ENCODE measurements at places on chromosomes 5 and 9. TPM values are rescaled to one million over a fixed set of nuclear protein-coding genes. Genes with fewer than 3 reads are reported as not detected.

GRCh38 chr5:125408448-125409233 lies 662.2 kb upstream of the ZNF608 start:
- no peak for DNase-seq

GRCh38 chr5:108143581-108143980 lies 238.3 kb downstream of the FBXL17 start:
- no peak for DNase-seq

DNA sequence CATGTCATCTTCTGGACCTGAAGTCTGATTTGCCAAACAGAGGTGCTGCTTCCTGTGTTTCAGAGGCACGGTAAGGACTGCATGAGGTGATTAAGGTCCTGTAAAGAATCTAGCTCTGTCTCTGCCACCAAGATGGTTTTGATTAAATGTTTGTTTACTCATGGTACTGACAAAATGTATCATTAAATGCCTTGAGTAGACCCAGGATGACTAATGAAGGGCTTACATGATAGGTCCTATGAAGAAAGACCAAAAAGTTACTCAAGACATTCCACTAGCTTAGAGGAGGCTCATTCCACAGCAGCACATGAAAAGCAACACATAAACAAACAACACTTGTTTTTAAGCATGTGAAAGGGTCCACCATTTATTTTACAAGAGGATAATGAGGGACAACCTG lies 100.9 kb downstream of the BOD1 start:
- DNase-seq: no peak

GRCh38 chr9:127912882-127913281 lies 4.0 kb downstream of the ST6GALNAC4 start:
- DNase-seq: no peak

DNA sequence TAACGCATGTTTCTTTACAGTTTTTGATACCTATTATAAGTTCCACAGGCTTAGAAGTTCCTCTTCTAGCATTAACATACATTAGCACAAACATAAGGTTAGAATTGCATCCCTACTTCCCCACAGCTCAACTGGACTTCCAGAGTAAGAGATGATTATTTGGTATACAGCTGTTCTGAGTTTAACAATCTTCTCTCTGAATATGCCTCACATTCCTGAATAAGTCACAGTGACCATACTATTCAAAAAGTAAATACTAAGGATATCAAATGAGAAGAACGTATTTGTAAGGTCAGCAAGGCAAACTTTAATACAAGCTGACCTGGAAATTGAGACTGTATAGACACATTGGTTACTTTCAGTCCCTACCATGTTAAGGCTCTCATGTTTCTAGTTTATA lies 21.3 kb downstream of the NR6A1 start:
- DNase-seq: no peak

DNA sequence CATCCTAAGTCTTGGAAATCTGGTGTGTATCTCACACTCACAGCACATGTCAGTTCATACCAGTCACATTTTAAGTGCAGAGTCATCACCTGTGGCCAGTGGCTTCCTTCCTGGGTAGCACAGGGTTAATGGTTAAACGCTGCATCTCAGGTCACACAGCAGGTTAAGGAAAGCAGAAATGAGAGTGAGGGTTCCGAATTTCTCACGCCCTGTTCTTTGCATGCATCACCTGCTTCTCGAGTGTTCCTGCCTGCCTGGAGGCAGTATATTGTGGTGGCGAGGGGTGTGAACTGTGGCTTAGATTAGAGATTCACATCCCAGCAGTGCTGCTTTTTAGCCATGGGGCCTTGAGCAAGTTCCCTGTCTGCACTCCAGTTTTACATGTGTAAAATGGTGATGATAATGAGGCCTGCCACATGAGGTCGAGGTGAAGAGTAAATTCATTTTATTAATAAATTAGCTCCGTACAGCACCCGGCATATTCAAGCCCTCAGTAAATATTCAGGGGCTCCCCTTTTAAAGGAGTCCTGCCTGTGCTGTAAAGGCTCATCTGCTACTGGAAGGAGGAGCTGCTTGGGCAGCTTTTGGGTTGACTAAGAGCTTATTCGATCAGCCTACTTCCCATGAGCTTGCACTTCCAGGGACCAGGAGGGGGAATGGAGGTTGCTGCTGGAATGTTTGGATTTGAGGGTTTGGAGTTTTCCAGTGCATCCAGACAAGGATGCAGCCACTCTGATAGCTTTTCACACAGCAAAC lies 61.1 kb upstream of the SAP30L start:
- no peak for DNase-seq

DNA sequence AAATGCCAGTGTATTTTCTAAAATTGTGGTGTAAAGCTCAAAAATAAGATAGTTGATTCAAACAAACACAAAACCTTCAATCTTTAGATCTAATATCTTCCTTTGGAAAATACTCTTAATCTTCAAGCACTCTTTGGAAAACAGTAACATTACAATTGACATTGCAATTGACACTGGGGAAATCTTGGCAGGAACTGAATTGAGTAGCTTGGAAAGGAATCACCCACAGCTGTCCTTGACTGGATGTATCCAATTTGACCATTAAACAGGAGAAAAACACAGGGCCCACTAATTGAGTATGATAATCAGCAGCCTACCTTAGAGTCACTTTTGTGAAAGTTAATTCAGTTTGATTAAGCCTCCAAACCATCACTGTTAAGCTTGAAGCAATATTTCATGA lies 776.7 kb downstream of the DTWD2 start:
- no peak for DNase-seq

GRCh38 chr5:152723482-152723881 lies 318.4 kb upstream of the NMUR2 start:
- no peak for DNase-seq

- DNase-seq: no peak
Observed at GRCh38 chr5:97534166-97534565, 351.1 kb upstream of the RIOK2 start.

Gene LECT2
- total RNA-seq: not detected

Gene C9orf43
- total RNA-seq: 0.62 TPM

Gene BAAT
- 0.31 TPM for total RNA-seq

Gene GPX3
- total RNA-seq: 12.3 TPM

Gene MARCOL
- not detected for total RNA-seq

Data from occipital lobe (tissue), 3 donors.